ENCODE measurements at places on chromosomes 5 and 9.

DNA sequence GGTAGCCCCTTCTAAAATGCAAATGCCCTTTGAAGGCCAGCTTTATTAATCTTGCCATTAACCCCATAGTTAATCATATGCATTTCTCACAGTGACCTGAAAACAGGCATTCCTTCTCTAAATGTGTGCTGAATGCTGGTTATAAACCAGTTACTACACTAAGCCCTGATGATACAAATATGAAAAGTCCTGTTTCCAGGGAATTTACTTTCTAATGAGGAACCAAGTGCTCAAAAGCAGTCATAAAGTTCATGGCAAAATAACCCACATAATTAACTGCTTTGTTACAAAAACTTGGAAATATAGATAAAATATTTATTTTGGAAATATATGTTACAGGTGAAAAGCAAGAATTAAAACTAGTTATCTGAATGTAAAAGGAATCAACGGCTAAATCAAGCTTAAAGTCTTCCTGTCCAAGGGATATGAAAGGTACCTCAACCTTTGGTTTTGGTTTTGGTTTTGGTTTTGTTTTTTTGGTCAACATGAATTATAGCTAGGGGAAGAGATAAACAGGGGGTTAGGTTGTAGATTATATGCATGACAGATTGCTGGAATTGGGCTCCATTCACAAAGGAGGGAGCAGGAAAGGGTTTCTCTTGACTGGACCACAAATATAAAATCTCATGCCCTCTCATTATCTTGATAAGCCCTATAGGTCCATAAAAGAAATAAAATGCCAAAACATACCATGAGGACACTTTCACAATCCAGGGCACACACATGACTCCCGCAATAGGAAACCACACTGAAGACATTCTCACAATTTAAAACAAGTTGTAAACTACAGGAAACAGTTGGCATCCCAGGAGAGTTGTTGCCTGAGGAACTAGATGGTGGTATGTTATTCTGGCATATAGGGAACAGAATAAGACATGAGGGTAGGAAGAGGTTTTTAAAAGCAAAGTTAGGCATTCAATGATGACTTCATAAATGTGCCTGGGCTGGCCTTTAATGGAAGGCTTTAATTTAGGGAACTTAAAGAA, 46.7 kb upstream of the MACIR start:
- DNase-seq: no peak

- no peak for DNase-seq
These were observed 40.8 kb upstream of the LARP1 start for GRCh38 chr5:154714266-154714986.

- peak; percentile 62 for DNase-seq
These were observed 493.0 kb downstream of the AGTPBP1 start for GRCh38 chr9:85248514-85249312.

- no peak for DNase-seq
These were observed 28.6 kb downstream of the PTPDC1 start for GRCh38 chr9:94112716-94113465.

DNA sequence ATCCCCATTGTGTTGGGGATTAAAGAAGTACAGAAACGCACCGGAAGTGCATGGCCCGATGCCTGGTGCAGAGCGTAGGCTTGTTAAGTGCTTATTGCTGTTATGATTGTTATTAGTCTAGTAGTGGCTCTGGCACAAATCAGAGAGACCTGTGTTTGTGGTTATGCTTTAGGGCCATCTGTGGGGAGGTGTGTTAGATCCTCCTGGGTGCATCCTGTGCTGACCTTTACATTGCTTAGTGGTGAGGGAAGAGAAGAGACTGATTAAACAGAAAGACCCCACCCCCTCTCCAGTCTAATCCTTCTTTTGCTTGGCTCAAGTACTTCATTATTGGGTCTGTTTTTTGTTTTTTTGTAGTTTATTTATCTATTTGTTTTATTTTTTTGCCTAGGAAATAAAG, 112.7 kb upstream of the SPRY4 start:
- DNase-seq: no peak

- DNase-seq: no peak
These were observed 48.7 kb downstream of the RUSC2 start for GRCh38 chr9:35538361-35539234.

DNA sequence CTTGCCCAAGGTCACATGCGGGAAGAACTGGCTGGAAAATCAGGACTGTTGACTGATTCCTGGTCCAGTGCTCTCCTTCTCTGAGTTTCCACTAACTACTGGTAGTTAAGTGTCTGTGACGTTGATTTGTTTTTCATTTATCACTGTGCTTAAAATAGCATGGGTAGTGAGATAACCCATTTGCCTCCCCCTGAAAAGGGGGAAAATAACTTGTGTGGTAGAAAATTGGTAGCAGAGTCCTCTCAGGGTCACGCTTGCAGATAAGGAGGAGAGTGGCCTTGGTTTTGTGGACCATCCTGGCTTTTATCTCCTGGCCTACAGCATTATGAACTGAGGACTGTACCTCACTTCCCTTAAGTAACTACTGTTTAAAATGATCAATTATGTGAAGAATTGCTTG, 10.9 kb downstream of the FUBP3 start:
- DNase-seq: no peak

- DNase-seq: no peak
These were observed 172.1 kb downstream of the TSSK1B start for GRCh38 chr5:113262674-113263073.

DNA sequence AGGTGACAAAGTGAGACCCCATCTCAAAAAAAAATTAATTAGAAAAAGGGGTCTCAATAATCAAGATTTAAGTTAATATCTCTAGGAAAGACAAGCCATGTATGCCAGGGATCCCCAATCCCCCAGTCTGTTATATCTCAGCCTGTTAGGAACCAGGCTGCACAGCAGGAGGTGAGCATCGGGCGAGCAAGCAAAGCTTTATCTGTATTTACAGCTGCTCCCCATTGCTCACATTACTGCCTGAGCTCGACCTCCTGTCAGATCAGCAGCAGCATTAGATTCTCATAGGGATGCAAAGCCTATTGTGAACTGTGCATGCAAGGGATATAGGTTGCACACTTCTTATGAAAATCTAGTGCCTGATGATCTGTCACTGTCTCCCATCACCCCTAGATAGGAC, 116.8 kb downstream of the TARS1 start:
- no peak for DNase-seq

DNA sequence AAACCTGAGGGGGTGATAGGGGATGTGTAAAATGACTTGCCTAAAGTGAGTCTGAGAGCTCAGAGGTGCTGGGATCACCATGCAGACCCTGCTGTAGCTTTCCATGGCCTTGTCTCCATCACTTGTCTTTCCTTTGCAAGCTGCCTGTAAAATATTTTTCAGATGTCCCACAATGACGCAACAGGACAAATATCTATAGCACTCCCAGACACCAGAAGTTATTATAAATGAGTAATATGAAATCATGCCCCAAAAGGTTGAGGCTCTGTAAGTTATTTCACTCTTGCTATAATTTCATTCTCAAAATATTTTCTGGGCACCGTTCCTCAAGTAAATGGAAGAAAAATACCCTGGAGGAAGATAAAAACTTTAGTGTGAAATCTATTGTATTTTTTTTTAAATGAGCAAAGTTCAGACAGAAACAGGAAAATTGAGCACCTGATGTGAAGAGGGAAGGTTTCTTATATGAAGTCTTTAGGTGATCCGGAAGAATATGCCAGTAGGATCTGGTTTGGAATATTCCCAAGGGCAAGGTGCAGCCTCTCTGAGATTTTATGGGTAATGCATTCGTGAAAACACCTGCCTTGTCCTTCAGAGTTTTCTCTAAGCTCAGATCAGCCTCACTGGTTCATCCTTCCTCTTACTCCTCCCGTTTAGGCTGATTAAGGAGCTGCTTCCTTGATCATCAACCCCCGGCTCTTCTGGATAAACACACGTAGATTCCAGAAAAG, 138.3 kb upstream of the DMAC1 start:
- no peak for DNase-seq

- no peak for DNase-seq
These were observed 205.6 kb downstream of the DENND1A start for GRCh38 chr9:123724211-123724796.

- no peak for DNase-seq
These were observed 76.3 kb upstream of the IL12B start for GRCh38 chr5:159406571-159406970.

DNA sequence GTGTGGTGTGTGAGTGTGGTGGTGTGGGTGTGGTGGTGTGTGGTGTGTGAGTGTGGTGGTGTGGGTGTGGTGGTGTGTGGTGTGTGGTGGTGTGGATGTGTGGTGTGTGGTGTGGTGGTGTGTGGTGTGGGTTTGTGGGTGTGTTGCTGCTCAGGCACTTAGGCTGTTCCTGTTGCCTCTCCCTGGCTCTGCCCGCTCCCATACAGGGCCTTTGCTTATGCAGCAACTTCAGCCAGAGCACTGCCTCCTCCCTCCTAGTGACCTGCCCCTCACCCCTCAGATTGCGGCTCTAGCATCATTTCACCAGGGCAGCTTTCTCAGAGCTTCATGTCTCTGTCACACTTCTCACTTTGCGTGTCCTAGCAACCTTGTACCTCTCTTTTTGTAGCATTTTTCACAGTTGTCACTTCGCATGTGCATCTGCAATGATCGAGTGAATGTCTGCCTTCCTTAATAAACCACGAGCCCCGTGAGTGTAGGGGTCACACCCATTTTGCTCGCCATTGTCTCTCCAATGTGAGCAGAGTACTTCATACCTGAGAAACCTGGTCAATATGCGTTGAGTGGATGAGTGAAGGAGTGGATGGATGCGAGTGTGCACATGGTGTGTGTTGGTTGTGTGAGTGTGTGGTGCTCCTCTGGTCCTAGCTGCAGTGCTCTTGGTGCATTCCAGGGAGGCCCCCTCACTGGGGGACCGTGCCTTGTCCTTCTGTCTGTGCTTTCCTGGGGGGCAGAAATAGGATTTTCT, 167.9 kb upstream of the PANK3 start:
- DNase-seq: no peak

DNA sequence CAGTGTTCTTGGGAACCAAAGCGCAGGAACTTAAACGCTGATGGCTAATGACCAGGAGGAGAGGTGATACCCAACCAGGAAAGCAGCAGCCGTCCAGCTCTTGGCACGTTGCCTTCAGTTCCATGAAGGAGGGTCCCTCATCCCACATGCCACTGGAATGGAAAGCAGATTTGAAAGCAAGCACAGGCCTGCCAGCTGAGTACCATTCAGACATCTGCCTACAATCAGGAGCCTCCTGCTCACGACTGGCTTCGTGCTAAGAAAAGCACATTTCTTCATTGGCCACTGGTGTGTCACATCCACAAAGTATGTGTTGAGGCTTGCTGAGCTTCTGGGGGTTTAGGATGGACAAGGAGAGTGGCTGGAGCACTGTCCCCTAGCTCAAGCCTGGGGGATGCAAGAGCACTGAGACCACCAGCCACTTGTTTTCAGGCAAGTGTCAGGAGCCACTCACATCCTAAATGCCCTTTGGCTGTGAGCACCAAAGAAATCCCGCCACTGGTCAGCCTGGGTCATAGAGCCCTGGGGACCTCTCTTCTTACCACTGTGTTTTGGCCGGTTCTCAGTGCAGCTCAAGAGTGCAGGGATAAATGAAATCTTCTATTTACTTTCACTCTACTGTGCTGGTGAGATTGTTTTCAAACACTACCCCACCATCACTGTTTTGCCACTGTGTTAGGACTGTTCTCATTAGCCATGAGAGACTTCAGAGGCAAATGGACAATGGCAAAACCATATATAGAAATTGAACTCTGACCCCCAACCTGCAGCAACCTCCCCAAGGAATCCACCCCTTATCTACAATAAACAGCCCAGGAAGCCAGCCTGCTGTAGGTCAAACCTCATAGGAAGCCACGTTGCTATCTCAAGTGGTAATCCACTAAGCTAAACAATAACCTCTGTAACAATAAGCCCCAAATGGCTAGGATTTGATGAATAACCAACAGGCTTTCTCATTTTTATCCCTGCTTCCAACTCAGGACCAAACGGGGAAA, 58.3 kb downstream of the MTX3 start:
- DNase-seq: no peak

GRCh38 chr9:135147474-135147805, 60.0 kb downstream of the OLFM1 start:
- DNase-seq: no peak

GRCh38 chr9:124180557-124180956, 77.2 kb upstream of the NEK6 start:
- DNase-seq: no peak

DNA sequence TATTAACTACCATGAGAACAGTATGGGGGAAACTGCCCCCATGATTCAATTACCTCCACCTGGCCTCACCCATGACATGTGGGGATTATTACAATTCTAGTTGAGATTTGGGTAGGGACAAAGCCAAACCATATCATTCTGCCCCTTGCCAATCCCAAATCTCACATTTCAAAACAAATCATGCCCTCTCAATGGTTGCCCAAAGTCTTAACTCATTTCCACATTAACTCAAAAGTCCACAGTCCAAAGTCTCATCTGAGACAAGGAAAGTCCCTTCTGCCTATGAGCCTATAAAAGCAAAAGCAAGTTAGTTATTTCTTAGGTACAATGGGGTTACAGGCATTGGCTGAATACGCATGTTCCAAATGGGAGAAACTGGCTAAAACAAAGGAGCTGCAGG, 180.7 kb upstream of the CDH12 start:
- no peak for DNase-seq

- DNase-seq: no peak
These were observed 37.2 kb downstream of the MLLT3 start for GRCh38 chr9:20584968-20585643.

DNA sequence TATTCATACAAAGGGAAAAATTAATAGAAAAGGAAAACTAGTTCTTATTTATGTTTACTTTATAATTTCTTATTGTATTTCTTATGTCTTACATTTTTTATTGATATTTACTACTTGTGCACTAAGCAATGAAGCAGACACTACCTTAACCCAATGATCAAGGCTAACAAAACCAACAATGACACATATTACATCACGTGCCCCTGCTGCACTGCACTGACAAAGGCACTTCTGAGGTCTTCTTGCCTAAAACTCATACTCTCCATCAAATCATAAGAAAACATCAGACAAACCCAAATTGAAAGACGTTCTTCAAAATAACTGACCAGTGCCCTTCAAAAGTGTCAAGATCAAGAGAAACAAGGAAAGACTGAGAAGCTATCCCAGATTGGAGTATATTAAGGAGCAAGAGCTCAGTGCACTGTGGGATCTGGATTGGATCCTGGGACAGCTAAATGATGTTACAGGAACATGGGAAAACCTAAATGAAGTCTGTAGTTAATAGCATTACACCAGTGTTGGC, 230.9 kb downstream of the AUH start:
- no peak for DNase-seq

DNA sequence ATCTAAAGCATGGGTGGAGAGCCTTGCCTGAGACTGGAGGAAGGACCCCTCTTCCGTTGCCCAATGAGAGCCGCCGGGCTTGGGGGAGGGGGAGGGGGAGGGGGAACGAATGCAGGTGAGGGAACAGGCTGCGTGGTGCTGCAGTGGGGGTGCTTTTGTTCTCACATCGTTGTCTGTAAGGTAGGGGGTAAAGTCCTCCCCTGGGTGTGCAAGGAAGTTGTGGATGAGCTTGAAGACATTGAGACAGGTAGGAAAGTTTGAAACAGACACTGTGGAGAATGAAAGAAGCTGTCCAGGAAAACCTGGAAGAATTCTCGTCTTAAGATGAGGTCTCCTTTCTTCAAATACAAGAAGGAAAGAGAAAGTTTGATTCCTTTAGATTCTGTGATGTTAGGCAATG, 94.1 kb upstream of the LIFR start:
- DNase-seq: no peak

- DNase-seq: no peak
These were observed 1.4 kb downstream of the SRA1 start for GRCh38 chr5:140555747-140556312.
